ENCODE measurements at places on chromosomes 4 and X.

DNA sequence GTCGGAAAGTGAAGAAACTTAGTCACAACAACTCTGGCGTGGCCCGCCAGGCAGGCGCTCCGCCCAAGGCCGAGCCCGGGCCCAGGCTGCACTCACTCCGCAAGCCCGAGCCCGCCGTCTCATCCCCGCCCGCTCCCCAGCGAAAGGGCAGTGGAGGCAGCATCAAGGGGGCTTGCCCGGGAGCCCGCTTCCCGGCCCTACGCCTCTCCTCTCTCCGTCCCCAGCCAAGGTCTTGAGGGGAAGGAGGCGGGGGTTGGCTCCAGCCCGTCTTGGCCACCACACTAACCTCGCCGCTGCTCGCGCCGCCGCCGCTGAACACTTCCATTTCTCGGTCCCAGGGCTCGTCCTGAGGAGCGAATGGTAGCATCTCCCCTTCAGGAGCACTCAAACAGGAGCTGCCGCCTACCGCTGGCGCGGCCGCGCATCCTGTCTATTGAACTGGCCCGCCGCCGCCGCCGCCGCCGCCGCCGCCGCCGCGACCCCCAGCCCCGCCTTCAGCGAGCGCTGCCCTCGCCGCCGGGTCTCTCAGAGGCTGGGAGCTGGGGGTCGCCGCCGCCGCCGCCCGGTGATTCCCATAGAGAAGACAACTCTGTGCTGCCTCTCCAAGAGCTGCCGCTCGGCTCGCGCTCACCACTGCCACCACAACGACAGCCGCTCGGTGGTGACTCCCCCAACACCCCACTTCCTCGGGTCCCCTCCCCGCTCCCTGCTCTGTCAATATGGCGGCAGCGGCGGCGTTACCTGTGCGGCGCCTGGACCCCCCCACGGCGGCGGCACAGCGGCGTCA lies at the start of gene RPS6KA6:
TSS of gene RPS6KA6 (minus strand) at position 667 of the 787 bp plus-strand sequence. CDS start at position 367, 300 bp downstream.
- DNase-seq, result no peak

GRCh38 chr4:65668201-65669089 lies 1.8 kb downstream of the EPHA5 start:
- DNase-seq, result no peak

DNA sequence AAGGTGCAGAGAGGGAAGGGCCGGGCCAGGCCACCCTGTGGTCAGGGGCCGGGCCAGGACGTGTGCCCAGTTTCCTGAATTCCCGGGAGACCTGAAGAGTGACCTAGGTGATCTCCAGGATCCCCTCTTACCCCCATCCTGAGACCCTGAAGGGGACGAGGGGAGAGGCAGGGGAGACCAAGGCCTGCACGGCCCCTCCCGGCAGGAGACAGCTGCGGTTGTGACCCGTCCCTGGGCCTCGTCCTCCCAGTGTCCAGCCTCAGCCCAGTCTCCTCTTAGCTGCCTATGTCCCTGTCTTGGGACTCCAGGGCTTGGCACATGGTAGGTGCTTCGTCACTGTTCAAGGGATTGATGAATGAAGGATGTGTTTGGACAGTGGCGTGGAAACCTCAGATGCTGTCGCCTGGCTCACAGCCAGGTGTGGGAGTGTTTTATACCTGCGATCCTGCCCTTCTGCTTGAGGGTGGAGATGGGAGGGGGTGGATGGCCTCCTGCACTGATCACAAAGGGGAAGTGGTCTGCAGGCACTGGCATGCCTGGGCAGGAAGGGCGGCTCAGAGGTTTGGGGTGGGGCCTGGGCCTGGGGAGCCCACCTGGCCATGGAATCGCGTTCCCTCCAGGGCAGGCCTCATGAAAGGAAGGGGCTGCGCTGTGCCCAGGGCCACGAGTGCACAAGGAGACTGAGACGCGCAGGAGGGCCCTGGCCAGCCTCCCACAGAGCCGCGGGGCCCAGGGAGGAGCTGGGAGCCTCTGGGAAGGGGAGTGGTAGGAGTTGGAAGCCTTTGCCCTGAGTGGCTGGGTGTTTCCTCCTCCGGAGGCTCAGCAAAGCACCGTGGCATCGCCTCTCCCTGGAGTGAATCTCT lies 6.9 kb downstream of the SH3TC1 start:
- no peak for DNase-seq

- DNase-seq, result no peak
These were observed 10.4 kb downstream of the ACOT9 start for GRCh38 chrX:23732704-23733103.

DNA sequence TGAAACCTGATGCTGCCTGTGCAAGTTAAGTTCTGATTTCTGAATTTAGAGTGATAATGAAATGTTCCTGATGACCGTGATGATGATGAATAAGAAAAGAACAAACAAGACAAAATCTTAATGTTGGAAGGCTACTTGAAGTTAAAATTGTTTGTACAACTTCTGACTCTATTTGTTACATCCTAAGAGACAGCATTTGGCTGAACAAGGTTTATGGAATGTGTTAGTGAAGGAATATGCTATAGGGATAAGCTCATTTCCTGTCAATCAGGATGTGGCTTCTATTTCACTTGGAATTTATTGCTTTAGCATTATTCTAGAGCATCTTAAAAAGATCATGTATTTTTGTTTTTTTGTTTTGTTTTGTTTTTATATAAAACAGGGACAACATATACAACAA lies 267.5 kb downstream of the FAT4 start:
- no peak for DNase-seq

DNA sequence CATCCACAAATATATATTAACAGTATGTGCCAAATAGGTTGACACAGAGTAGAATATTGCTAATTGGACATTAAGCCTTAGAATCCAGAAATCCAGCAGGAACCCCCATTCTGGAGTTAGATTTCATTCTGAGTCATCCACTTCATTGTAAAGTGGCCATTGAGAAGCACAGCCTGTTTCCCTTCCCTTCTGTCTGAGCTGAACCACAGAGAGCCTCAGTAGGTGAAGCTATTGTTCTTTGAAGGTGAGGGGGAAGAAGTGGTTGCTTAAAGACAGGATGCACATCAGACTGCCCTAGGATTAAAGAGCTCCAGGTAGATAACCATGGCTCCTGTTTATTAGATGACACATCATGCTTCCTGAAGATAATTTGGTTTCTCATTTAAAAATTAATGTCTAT lies 30.6 kb upstream of the MCF2 start:
- no peak for DNase-seq

- no peak for DNase-seq
These were observed 76.0 kb upstream of the MXD4 start for GRCh38 chr4:2337896-2338295.

- no peak for DNase-seq
These were observed 2.3 kb upstream of the METTL14 start for GRCh38 chr4:118682928-118683327.

DNA sequence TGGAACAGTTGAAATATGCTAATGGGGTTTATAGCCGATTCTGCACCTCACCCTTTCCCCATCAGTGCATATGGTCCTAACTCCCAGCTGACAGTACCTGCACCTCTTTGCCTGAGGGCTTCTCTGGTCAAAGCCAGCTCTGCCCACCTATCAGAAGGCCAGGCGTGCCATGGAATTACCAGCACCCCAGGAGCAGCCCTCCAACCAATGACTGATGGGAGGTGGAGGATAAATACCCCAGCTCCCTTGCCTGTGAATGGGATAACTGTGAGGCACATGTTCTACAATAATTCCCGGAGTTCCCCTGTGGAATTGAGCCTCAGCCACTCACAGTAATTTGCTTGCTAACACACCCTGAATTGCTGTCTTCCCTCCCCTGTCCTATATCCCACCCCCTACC lies 572.0 kb downstream of the BCOR start:
- no peak for DNase-seq

GRCh38 chrX:133546441-133546840 lies 131.2 kb upstream of the GPC4 start:
- DNase-seq, result no peak

- no peak for DNase-seq
These were observed 104.3 kb downstream of the DCTD start for GRCh38 chr4:182812916-182813315.

DNA sequence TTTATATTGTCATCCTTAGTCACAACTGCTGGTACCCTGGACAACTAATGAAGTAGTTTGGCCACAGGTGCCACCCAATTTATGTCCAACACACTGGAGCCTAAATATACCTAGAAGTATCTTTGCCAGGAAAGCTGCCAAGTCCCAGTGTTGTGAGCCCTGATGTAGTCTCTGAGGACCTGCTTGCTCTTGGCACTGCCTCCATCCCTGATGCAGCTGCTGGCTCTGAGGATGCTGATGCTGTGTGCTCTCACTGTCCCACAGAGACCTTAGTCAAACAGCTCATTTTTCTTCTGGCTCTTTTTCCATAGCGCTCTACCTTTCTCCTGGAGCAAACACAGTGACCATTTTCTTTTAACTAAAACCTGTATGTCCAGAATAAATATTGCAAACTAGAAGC lies 1535.4 kb upstream of the ADGRL3 start:
- no peak for DNase-seq

DNA sequence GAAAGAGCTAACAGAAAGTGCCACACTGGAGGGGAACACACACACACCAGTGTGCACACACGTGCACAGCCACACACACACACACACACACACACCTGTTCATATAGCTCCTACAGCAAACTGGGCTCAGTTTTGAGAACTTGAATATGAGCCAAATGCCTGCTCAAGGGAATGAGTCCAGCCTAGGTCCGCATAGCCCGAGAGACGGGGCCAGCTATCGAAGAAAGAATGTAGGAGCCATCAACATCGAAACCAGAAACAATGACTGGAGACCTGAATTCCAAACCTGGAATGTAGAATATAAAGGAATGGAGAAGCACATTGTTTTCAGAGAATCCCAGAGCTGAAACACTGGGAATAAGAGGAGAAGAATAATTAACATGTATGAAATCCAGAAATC lies 37.6 kb upstream of the ERVMER34-1 start:
- DNase-seq, result no peak

DNA sequence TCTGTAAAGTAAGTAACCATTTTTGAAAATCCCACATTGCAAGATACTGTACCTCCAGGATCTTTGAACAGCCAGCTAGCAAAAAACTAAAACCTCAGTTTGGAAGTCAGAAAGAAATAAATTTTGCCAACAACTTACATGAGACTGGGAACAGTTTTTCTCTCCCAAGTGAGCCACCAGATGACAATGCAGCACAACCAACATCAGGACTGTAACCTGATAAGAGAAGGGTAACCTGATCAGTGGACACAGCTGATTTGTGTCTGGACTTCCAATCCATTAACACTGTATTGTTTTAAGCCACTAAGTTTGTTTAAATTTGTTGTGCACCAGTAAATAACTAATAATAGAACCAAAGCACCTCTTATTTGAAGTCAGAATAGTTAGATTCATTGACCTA lies 923.3 kb downstream of the FAT4 start:
- DNase-seq, result no peak

- DNase-seq, result no peak
These were observed 15.4 kb downstream of the HTR2C start for GRCh38 chrX:114599305-114599704.

DNA sequence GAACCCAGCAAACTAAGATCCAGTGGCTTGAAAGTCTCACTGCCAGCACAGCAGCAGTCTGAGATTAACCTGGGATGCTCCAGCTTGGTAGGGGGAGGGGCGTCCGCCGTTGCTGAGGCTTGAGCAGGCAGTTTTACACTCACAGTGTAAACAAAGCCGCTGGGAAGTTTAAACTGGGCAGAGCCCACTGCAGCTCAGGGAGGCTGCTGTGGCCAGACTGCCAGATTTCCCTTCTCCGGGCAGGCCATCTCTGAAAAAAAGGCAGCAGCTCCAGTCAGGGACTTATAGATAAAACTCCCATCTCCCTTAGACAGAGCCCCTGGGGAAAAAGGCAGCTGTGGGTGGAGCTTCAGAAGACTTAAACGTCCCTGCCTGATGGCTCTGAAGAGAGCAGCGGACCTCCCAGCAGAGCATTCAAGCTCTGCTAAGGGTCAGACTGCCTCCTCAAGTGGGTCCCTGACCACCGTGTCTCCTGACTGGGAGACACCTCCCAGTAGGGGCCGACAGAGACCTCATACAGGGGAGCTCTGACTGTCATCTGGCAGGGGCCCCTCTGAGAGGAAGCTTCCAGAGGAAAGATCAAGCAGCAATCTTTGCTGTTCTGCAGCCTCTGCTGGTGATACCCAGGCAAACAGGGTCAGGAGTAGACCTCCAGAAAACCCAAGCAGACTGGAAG lies 45.1 kb upstream of the CDX4 start:
- no peak for DNase-seq

DNA sequence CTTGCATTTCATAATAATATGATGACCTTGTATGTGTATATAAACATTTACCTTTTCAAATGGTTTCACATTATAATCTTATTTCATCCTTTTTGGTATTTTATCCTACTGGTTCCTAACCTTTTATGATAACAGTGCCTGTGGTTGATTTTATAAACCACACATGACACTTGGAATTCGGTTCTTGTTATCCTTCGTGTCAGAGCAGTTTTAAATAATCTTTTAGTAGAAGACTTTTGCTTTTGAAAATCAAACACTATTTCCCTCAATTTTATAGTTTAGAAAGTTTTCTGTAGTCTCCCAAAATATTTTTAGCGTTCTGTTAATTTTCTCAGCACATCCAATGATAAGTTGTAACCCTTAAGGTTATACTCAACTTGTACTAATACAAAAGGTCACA lies 676.8 kb downstream of the RAPGEF2 start:
- DNase-seq, result no peak

GRCh38 chrX:44795945-44796450 lies 47.8 kb upstream of the DUSP21 start:
- no peak for DNase-seq

- DNase-seq, result no peak
These were observed 57.5 kb downstream of the MTM1 start for GRCh38 chrX:150625875-150626274.

GRCh38 chr4:104025251-104025650 lies 305.5 kb upstream of the TACR3 start:
- no peak for DNase-seq

DNA sequence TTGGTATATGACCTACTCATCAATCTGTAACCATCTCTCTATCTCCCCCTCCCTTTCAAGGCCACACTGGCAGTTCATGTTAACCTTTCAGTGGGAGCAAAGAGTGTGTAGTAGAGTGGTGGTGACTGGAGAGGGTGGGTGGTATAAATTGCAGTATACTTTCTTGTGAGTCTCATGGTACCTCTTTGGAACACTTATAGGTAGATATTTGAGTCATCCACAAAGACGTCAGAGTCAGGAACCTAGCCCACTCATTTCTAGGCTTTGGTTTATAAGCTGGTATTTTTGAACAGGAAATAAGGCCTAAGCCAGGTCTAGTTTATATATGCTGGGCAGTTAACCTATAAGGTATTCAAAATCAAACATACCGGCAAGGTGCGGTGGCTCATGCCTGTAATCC lies 36.3 kb downstream of the RLIM start:
- DNase-seq, result no peak

- DNase-seq, result no peak
These were observed 209.5 kb downstream of the PCDH7 start for GRCh38 chr4:30929649-30930048.
